Psoas muscle (tissue), 8 donors: ENCODE measurements at places on chromosomes 2 and 18. TPM values are rescaled to one million over a fixed set of nuclear protein-coding genes. Genes with fewer than 3 reads are reported as not detected.

The CDK5R2 gene
- not detected for total RNA-seq

The RTP5 gene
- not detected for total RNA-seq

The IL1RL1 gene
- total RNA-seq = 0.43 TPM

The GALNT5 gene
- total RNA-seq = not detected

The COL4A3 gene
- total RNA-seq = 8.9 TPM

The HOXD1 gene
- 0.12 TPM for total RNA-seq

The ZC3H6 gene
- 11.2 TPM for total RNA-seq

The BCL11A gene
- total RNA-seq = 0.56 TPM

The TMEM200C gene
- not detected for total RNA-seq

- DNase-seq = no peak
These were observed 22.8 kb downstream of the COL6A3 start for GRCh38 chr2:237391140-237391539.

GRCh38 chr2:43897492-43897891 is 58.7 kb downstream of the ABCG8 start:
- no peak for DNase-seq

DNA sequence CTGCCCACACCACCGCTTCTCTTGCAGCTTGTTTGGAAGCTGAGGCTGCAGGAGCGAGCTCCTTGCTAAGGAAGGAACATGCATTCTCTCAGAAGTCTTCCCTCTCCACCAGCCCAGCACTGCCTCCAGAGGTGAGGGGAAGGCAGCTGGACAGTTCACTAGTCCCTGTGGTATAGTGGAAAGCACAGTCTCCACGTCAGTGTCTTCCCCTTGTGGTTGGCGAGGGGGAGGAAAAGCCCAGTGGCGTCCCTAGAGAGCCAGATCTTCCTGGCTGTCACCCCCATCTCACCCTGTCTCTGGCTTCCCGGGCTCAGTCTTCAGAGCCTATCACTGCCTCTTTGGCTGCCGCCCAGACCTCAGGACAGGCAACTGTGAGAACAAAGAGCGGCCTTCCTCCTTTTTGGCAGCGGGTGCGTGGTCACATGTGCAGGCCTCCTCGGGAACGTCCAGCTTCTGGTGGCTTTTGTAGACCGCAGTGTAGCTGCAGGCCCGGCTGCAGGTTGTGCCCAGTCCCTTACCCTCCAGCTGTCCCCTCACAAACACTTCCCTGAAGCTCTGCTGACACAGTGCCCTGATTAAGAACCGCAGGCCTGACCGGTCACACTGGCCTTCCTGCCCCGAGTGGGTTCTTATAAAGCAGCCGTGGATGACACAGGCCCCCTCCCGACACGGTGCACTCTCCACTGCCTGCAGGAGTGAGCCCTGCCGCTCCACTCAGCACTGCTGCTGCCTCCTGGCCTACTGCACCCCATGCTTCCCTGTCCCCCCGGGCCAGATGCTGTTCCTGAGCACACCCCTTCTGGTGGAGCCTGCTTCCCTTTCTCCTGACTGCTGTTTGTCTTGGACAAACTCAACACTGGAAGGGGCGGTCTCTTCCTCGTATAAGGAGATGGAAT is 90.9 kb downstream of the RNF144A start:
- peak; percentile 95 for DNase-seq

- DNase-seq = no peak
These were observed 769.7 kb downstream of the SUCLG1 start for GRCh38 chr2:83689402-83689801.

- DNase-seq = no peak
These were observed 234.9 kb downstream of the PHLPP1 start for GRCh38 chr18:62950246-62950645.

GRCh38 chr18:27616324-27616723 is 431.2 kb upstream of the CHST9 start:
- no peak for DNase-seq

DNA sequence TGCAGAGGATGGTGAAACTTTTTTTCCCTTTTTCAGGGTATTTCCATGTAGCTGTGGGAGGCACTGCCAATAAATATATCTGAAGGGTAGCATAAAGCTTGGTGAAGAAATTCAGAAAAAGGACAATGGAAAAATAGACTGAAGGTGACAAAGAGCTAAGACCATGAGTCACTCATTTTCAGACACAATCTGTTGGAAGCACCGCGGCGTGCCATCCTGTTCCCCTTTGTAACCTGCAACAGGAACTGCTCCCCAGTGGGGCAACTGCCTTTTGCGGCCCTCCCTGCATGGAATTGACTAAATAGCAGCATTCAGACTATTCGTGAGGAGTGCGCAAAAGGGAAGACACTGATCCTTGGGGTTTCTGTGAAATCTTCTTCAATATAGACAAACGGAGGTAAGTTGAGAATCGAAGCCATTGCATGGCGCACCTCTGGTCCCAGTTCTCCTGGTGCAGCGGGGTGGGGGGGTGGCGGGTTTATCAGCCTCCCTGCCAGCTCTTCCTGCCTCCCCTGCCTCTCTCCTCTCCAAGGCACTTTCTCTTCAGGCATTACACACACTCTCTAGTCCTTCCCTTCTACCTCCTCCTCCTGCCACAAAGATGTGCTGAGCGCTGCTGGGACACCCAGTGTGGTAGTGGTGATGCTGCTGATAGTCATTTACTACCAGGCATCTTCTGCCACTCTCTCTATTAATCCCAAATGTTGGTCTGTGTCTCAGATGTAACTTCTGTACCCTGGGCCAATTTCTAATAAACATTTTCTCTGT is 126.2 kb upstream of the TMEM200C start:
- DNase-seq = no peak

- DNase-seq = peak; percentile 27
These were observed 181.9 kb downstream of the MREG start for GRCh38 chr2:215831296-215831913.

- no peak for DNase-seq
These were observed 366.9 kb downstream of the OSR1 start for GRCh38 chr2:18991177-18992168.

GRCh38 chr18:47215554-47216138 is 35.8 kb downstream of the SKOR2 start:
- no peak for DNase-seq

- no peak for DNase-seq
These were observed 265.9 kb downstream of the NRXN1 start for GRCh38 chr2:50766058-50766457.

- no peak for DNase-seq
These were observed 77.8 kb upstream of the TACR1 start for GRCh38 chr2:75277111-75277510.

DNA sequence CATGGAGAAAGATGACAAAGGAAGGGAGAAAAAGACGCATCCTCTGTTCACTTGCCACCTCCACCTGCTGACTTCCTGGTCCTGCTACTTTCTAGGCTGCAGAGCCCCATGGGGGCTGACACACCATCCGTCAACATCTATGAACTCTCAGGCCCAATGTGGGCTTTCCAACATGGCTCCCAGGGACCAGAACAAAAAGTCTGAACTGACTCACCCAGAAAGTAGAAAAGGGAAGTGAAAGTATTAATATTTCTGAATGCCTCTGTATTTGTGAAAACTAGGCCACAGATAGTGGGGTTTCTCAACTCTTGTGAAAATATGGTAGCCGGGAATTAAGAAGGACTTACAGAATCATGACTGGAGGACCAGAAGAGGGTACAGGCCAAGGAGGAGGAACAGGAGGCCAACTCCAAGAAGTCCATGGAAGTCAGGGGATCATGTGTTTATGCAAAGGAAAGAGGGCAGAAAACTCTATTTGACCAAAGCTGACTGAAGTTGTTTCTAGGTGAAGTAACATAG is 123.1 kb upstream of the CAB39 start:
- no peak for DNase-seq

DNA sequence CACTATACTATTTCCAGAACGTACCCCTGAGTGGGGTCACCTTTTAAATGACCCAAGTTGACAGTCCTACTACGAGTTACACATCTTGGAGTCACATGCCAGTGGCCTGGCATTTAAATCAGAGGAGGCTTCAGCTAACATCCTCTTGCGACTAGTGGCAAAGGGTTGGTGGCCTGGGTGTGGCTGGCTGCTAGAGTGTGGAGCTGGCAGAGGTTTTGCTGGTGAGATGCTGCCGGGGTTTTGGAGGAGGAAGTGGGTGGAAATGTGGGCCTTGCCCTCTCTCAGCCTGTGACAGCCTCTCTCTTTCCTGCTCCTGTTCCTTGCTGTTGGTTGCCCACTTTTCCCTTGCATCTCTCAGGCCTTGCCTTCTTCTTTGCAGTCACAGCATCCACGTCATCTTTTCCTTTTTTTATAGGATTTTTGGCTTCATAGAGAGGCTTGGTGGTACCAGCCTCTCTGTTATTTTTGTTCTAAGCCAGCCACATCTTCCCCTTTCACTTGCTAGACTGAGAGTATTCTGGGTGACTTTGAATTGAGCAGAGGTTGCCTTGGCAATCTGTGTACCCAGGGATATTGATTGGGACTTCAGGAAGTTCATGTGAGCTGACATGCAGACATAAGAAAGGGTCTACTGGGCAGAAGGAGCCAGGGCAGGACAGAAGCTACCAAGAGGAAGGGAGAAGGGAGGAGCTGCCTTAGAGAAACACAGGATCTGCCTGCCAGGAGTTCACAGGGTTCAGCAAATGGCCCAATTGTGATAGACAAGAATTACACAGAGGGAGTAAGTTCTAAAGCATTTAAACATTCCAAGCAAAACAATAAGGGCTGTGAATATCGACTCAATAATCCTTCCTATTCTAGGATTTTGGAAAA is 55.4 kb downstream of the CDC42EP3 start:
- peak; percentile 67 for DNase-seq

GRCh38 chr2:108323619-108324018 is 34.9 kb downstream of the SULT1C2 start:
- no peak for DNase-seq

DNA sequence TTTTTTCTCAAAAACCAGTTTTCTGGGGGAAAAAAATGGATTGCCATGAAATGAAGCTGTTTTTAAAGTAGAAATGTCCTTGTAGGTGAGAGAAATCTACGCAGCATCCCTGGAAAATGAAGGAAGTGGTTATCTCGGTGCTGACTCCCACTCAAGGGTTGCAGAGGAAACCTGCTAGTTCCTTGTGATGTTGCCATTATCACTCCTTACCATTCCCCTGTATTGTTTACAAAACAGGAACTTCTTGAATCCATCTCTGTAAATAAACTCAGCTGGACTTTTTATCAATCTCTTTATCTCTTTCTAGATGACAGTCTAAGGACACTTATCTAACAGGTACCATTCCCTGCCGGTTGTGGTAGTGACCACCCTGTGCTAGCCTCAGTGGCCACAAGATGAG is 61.2 kb downstream of the FEZ2 start:
- DNase-seq = no peak

GRCh38 chr2:113876503-113877387 is 13.1 kb upstream of the ACTR3 start:
- DNase-seq = no peak

GRCh38 chr2:38159191-38159590 is 83.2 kb upstream of the CYP1B1 start:
- DNase-seq = no peak

GRCh38 chr18:4987452-4988405 is 209.3 kb downstream of the AKAIN1 start:
- DNase-seq = no peak

DNA sequence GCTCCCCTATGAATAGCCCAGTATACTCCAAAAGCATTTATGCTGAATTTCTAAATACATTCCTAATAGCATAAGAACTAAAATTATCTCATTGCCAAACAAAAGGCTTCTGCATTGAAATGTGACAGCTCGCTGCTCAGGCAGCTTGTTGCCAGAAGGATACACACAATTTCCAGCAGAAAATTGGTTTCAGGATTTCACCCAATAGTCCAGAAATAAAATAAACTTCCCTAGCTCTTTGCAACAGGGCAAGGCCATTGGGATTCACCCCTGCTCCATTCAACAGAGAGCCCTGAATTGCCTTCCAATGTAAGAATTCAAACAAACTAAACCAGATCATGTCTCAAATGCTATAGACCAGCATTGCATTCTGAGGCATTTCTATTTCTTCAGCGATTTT is 70.7 kb downstream of the RBM43 start:
- DNase-seq = no peak

DNA sequence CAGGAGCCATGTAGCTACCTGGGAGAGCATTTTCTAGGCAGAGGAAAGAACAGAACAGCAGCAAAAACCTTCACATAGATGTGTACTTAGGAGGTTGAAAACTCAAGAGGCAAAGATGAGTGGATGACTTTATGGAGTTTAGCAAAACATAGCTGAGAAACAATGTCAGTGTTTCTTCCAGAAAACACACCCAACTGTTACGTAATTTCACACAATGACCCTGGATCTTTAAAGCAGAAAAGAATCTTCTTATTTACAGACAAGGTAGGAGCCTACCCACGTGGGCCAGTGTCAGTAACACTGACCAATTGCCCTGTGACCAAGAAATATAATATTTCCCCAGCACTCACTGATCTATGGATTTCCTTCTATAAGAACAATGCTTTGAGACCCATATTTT is 254.6 kb downstream of the CDH20 start:
- DNase-seq = no peak

GRCh38 chr2:241188361-241189092 is at the start of gene ANO7:
TSS of gene ANO7 (plus strand) at chr2:241188677. CDS start at chr2:241190064, 1,387 bp downstream.
- no peak for DNase-seq

- DNase-seq = no peak
These were observed 992.2 kb upstream of the ACVR2A start for GRCh38 chr2:146852661-146853060.

DNA sequence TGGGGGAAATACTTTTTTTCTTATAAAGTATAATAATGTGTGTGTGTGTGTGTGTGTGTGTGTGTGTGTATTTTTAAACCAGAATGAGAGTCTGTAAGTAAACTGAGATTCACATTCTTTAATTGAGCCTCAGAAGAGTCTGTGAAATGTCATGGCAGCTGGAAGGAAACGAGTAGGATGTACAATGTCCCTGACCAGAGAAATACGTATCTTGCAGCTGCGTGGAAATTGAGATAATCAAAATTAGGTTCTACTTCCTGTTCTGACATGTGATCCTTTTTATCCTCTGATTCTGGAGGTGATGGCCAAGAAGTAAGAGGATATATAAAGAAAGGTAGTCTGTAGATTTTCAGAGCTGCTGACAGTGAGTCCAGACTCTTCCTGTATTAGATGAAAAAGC is 50.0 kb downstream of the SH3RF3 start:
- no peak for DNase-seq

DNA sequence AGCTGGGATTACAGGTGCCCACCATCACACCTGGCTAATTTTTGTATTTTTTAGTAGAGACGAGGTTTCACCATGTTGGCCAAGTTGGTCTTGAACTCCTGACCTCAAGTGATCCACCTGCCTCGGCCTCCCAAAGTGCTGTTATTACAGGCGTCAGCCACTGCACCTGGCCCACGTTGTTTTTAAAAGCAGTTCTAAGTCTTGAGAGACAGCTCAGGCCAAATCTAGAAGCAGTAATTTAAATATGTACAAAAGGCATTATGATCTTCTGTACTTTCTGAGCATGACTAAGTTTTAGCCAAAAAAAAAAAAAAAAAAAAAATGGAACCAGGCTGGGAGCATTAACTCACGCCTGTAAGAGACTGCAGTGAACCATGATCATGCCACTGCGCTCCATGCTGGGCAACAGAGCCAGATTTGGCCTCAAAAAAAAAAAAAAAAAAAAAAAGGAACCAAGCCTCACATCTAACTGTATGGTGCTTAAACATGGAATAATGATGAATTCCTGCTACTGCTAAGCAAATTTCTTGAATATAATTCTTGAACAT is 4.0 kb downstream of the ABHD3 start:
- no peak for DNase-seq
